ENCODE measurements at places on chromosomes 1 and 21.
A peak's percentile ranks its signal among the peaks of the same experiment; 100 is the strongest.

DNA sequence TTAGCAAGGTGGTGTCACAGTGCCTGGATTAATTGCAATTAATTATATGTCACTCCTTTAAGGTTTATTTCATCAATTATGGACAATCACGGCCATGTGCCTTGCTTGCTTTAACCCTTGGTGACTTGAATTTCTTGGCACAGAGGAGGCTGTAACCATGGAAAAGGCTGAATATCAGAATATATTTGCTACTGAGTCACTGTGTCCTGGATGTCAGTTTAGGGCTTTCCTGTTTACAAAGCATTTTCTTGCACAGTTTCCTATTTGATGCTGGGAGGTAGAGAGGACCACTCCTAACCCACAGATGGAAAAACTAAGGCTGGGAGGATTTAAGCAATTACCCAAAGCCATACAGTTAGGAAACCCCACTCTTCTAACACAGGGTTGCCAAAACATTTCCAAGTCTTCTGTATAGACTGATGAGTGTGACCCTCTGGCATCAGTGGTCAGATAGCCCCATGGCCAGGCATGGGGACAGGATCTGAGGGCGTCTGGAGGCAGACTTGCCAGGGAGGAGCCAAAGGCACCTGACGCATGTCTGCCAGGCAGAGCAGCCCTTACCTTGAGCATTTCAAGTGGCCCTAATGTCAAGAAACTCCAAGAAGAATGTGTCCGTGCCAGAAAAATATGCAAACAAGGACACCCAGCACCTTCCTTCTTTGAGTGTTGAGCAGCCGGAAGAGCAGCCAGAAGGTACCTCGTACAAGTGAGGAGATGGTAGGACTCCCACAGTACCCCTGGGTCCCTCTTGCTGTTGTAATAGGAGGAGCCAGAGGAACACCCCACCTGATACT, 34.4 kb downstream of the KCNN3 start:
- DNase-seq = no peak

GRCh38 chr21:34553151-34553952, 41.3 kb upstream of the KCNE1 start:
- peak; percentile 57 for DNase-seq

DNA sequence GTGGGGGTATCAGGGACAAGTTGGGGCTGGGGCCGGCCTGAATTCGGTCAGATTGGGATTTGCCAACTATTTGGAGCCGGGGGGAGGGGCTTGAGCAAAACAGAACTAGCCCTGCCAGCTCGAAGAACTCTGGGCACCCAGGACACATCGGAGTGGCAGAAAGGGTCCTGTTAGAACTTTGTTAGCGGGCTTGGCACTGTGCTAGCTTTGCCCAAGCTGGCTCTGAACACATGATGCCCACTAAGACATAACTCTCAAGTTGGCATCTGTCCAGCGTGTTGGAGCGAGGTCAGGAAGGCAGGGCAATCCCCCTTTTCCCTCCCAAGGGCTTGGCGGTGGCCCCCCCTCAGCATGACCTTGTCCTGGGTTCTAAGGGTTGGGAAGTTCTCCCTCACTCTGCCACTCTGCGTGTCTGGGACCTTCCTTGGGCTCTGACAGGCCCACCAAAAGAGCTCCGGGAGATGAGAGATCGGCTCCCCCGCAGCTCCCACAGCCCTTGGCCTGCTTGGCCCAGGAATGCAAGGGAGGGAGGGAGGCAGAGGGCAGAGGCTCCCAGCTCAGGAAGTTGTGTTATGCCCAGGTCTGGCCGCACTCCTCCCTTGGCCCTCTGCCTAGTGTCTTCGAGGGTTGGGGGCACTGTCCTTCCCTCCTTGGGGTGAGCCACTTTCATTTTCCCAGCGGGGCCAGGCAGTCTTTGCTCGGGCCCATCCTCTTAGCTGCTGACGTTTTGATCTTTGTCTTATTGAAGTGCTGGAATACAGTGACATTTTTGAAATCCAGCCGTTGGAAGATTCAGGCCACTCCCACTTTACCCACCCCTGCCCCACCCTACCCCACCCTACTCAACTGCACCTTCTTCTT, 1.2 kb downstream of the LMNA start:
- DNase-seq = peak; percentile 56

DNA sequence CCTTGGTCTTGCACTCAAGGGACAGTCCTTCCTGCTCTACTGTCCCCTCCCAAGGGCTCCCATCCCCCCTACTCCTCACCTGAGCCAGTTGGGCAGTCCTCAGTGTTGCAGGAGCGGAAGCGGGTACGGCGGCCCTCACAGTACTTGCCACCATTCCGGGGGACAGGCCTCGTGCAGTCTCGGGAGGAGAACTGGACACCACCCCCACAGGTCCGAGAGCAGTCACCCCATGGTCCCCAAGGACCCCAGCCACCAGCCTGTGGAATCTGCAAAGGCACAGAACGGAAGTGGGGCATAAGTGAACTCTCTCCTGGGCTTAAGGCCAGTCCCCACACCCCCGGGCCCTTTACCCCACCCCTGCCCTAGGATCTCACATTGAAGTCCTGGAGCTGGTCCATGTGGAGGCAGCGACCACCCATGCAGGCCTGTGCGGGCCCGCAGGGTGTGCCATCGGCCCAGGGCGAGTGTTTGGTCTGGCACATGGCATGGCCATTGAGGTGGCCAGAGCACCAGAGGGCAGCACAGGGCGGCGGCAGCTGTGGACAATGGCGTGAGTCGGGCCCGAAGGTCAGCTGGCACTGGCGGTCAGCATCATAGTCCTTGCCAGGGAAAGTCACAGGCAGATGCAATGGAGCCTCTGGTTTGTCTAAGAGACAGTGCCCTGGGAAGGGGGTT, 5.2 kb downstream of the ADAMTS4 start:
- DNase-seq = no peak

- DNase-seq = no peak
Measured at GRCh38 chr1:907611-908451, 15.9 kb upstream of the SAMD11 start.

GRCh38 chr1:21801100-21801499, 11.0 kb upstream of the LDLRAD2 start:
- no peak for DNase-seq

DNA sequence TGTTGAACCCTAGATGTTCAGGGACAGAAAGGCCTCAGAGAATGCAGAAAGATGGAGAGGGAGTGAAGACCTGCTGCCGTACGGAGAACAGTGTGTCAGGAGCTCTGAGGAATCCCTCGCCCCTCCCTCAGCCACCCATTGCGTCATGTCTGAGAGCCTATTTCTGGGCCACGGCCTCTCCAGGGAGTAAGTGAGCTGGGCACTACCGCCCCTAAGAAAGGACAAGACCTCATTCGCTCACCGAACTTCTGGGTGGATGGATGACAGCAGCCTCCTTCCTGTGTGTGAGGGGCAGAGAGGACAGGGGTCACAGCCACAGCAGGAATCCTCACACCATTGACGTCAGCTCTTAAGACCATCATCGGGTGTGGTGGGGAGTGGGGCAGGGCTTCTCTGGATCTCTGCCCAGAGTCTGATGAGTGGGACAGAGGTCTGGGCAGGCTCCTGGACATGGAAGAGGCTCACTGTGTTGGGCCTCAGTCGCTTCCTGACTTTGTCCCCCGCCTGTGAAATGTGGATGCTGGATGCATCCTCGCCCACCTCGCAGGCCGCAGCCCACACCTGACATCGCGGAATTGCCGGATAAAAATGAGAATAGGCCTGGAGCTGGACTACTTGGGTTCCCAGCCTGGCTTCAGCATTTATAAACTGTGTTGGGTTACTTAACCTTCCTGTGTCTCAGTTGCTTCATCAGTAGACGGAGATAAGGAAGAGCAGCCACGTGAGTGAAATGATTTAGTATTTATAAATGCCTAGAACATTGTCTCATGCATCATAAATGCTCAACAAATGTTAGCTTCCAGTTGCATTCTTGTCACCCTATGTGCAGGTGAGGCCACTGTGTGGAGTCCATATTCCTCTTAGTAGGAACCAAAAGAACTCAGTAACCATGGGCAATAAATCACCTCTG, 238.6 kb downstream of the TRABD2B start:
- no peak for DNase-seq

- no peak for DNase-seq
Measured at GRCh38 chr1:18583326-18583941, 47.2 kb upstream of the PAX7 start.

GRCh38 chr1:37474697-37475379, 458 bp downstream of the ZC3H12A start:
- no peak for DNase-seq

DNA sequence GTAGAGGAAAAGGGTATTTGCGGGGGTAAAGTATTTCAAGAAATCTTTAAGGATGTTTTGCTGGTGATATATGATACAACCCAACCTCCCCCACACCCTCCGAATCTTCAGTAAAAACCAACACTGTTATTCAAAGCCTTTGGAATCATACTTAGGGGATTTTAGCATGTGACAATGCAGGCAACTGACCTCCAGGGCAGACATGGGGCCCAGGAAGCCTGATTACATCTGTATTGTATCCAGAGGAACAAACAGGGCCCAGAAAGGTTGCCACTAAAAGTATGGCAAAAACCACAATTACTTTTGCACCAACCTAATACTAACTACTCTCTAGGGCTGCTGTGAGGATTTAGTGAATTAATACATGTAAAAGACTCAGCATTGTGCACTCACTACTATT, 43.9 kb upstream of the CNN3 start:
- no peak for DNase-seq

GRCh38 chr1:75764057-75764655, 21.9 kb upstream of the RABGGTB start:
- peak; percentile 30 for DNase-seq

DNA sequence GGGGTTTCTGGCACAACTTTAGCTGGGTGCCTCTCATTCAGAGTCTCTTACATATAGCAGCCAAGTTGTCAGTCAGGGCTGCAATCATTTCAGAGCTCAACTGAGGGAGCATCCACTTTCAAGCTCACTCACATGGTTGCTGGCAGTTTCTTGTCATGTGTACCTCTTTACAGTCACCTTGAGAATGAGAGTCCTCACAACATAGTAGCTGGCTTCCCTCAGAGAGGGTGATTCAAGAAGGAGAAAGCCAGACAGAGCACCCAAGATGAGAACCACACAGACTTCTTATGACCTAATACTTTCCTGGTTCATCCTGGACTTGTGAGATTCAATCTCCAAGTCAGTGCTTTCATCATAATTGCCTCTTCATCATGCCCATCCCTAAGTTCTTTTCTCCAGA, 57.2 kb downstream of the DPT start:
- DNase-seq = no peak
